ENCODE measurements at places on chromosomes 6 and 20.

DNA sequence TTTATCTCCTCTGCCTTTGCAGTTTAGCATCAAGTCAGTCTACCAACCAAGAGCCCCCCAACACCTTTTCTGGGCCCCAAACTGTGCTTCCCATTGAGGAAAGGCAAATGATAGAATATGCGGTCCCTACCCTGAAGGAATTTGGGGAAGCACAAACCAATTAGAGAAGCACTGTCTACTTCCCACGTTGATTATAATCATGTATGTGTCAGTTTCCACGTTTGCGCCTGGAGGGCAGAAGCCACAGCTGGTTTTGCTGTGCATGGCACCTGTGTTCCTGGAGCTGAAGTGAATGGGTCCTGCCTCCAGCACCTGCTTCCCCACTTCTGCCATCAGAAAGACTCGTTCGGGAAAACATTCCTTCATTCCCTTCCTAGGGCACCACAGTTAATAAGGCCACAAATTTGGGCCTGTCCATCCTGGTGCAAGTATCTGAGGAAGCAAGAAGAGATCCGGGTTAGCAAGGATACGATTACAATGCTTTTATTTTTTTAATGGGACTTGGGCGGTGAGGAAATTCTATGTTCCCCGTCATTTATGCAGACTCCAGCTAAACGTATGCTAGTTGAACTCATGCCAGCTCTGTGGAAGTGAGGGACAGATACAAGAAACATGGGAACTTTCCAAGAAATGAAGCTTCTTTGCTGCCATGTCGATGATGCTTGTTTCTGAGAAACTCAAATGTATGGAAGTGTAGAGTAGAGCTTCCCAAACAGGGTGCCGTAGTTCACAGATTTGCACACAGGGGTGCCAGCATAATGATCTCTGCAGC lies 333.5 kb downstream of the NRN1 start:
- DNase-seq = no peak

GRCh38 chr6:7742223-7742785 lies 16.4 kb downstream of the BMP6 start:
- no peak for DNase-seq

- DNase-seq = no peak
Observed at GRCh38 chr6:142966294-142966693, 21.3 kb upstream of the HIVEP2 start.

GRCh38 chr6:131368198-131368911 lies 204.7 kb upstream of the ARG1 start:
- DNase-seq = no peak

DNA sequence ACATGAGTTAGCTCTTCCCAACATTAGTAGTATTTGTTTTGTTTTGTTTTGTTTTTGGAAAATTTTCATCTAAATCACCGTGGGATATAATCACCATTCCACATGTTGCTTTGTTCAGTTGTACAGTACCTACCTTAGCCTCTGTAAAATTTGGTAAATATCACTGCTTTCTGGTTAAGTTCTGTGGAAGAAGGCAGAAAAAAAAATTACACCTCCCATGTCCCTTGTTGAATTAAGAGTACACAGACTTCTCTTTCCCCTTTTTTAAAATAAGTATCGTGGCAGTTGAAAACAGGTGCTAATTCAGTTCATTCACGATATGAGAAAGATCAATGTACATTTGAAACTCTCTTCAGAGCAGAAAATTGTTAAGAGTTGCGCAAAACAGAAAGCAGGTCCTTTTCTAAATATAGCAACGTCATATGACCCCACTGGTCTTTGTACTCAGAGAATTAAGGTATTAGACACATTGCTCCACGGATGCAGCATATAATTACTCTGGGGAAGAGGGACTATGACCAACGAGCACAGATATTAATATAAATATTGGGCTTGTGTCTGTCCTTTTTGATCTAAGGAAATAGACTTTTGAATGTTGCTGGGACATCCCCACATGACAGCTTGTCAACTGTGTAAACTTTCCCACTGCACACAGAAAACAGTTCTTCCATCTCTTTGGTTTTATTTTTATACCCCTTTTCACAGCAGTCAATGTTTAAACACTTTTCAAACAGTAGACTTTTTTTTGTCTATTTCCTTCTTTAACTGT lies 58.6 kb upstream of the ZNF217 start:
- DNase-seq = no peak

DNA sequence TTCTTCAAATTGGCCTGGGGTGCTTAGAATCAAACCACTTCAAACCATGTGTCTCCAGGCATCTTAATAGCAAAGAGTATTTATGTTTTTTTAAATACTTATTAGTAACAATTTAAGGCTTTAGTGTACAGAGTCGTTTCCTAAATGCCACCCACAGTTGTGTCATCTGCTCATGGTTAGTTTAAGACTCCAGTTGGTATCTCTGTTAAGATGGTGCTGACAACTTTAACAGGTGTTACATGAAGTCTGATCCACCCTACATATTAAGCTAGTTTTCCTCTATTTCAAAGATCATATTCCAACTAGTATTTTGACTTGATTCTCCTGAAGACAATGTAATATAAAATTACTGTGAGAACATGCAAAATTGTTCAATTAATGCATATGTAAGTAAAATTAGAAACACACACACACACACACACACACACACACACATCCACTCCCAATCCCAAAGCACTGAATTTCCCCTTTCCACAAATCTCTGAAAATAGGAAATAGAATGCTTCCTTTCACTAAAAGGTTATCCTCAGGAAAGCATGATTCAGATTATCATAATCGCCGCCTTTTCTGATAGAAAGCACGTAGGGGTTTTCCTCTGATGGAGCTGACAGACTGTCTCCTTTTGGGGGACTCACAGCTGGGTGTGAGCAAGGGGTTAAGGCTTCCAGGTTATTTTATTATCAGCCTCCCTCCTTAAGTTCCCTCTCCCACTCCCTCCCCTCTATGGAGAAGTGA lies 10.5 kb downstream of the CNKSR3 start:
- no peak for DNase-seq

GRCh38 chr6:85798931-85799652 lies 156.4 kb upstream of the SYNCRIP start:
- no peak for DNase-seq

DNA sequence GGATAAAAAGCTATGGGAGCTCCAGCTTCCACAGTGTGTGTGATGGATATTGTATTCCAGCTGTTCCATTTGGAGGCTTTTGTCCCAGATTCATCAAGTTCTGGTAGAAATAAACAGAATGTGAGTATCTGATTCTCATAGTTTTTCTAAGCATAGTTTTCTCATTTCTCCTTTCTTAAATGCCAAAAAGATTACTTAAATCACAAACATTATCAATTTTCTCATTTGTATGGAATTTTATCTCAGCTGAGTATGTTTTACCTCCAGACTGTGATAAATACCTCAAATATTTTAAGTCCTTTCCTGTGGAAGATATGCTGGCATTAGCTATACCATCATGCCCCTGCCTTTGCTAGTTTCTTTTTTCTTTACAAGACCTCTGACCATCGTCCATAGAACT lies 767.3 kb downstream of the TFAP2A start:
- no peak for DNase-seq

GRCh38 chr6:2852921-2853322 lies 11.3 kb upstream of the SERPINB1 start:
- no peak for DNase-seq

GRCh38 chr20:24949756-24950127 lies 673 bp downstream of the CST7 start:
- no peak for DNase-seq

- DNase-seq = no peak
Observed at GRCh38 chr6:37882724-37883413, 63.3 kb downstream of the ZFAND3 start.

- DNase-seq = no peak
Observed at GRCh38 chr6:157961153-157961831, 20.4 kb upstream of the SYNJ2 start.

DNA sequence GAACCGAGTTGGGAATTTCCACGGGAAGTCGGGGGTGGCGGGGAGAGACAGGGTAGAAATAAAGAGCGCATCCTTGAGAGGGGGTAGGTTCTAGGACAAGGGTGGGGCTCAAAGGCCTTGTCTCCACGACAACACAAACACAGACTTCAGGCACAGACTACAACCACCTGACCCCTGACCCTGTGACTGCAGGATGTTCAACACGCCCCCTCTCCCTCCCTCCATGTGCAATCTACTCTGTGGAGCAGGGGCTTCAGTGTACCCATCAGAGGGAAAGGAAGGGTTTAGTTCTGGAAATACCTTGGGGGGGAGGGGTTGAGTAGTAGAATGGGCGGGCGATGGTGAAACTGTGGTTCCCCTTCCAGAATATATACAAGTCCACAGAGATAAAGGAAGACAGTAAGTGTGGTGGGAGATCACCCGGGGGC lies 651 bp upstream of the TAPBP start:
- DNase-seq = peak; percentile 74

GRCh38 chr6:11232770-11233626 lies 530 bp upstream of the NEDD9 start:
- peak; percentile 13 for DNase-seq

GRCh38 chr6:13005994-13006393 lies 289.4 kb downstream of the PHACTR1 start:
- DNase-seq = no peak

- DNase-seq = no peak
Observed at GRCh38 chr20:60960500-60960899, 291.6 kb upstream of the CDH4 start.

DNA sequence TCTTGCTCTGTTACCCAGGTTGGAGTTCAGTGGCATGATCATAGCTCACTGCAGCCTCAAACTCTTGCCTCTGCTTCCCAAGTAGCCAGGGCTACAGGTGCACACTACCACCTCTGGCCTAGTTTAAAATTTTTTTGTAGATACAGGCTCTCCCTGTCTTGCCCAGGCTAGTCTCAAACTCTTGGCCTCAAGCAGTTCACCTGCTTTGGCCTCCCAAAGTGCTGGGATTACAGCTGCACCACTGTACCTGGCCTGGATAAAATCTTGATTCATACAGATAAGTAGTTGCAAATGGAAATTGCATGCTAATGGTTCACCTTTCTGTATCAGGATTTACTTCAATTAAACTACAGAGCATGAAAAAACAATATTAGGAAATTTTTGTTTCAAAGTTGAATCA lies 4.2 kb downstream of the CD2AP start:
- no peak for DNase-seq

DNA sequence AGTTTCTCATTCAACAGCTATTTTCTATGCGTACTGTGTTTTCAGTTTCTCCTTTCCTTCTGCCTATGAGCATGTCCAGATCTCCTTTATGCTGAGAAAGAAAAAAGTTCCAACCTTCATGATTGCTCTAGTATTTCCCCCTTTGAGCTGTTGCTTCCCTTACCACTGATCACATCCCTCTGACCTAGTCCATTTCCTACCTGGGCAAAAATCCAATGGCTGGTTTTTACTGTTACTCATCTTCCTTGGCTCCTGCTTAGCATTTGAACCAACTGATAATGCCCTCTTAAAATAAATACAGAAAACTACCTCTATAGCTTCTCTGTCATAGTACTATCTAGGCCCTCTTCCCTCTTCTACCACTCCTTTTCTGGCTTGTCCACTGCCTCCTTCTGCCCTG lies 6.0 kb downstream of the RFX6 start:
- no peak for DNase-seq

DNA sequence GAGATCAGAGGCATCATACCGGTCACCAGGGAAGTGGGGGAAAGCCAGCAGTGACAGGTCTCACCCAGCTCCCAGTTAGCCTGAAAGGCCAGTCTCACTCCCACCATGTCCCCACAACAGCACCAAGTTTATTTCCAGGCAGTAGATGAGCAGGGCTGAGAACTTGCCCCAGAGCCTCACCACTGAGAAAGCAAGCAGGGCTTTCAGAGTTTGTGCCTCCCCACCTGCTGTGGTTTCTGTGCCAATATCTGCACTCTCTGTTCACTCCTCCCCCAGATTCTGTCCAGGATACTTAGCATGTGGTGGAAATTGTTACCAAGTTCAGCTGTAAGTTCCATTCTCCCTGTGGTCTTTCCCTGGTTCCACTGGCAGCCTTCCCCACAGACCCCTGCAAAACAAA lies 255.0 kb upstream of the HTR1E start:
- DNase-seq = no peak

All from activated naive CD4-positive, alpha-beta T cell treated with Interleukin-2 at 50 U/mL for 16 hours (primary cell).